Aorta (tissue), 5 donors: ENCODE measurements at places on chromosomes 13 and 19.
A peak's percentile ranks its signal among the peaks of the same experiment; 100 is the strongest.

DNA sequence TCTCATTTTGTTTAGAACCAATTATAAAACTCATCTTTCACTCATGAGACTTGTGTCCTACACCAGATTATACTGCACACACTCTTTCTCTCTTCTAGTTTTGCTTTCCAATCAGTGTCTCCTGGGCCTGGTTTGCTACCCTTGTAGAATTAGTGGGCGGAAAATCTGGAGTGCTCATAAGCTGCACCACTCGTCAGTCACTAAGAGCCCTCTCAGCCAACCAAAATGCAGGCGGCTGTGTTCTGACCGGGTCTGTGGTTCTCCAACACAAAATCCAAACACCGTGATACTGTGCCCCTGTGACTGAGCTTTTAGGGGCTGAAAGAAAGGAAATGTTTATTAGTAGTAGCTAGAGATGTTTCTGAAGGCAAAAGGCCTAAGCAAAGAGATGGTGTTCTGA is 83.7 kb upstream of the OBI1 start:
- DNase-seq: no peak

- DNase-seq: no peak
These were observed 227.6 kb downstream of the FGF9 start for GRCh38 chr13:21898459-21898858.

DNA sequence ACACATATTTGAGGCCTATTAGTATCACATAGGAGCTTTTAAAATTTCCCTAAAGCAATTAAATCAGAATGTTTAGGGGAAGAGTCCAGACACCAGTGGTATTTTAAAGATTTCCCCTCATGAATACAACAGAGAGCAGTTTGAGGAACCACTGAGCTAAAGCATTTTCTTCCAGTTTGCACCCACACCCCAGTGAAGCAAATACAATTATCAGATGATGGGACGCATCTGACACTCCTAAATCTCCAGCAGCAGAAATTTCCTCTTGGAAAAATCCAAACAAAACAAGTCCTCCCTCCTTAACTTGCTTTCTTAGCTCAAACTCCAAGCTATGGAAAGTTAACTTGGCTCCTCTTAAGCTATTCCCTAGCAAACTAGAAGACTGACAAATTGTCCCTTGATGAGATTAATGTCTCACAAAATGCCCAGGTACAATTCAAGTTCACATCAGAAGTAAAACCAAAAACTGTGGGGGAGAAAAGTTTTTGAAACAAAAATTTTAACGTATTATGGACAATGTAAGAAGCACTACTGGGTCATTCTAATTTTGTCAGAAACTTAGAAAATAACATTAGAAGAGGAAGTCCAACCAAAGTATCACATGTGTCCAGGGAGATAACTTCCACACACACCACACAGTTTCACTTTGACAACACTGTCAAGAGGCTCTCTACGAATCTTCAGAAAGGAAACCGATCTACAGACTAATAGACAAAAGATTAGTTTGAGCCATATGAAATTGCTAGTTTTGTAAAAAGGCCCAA is 74.1 kb downstream of the ABCC4 start:
- DNase-seq: no peak

DNA sequence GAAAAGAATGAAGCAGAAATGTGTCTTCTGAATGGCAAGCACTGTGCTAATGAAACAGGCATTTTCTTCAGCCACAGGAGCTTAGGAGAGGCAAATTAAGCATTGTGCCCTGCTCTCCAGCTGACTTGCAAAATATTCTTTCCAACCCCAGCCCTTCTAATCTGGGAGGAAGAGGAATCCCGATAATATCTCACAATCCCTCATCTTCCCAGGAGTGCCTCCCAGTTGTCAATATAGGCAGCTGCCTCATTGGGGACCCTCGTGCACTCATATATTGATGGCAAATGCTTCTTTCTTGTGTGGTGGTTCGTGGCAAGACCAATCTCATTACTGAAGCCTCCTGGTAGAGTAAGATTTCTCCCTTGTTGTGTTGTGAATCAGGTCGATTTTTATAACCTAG is 299.0 kb downstream of the COG6 start:
- DNase-seq: no peak

DNA sequence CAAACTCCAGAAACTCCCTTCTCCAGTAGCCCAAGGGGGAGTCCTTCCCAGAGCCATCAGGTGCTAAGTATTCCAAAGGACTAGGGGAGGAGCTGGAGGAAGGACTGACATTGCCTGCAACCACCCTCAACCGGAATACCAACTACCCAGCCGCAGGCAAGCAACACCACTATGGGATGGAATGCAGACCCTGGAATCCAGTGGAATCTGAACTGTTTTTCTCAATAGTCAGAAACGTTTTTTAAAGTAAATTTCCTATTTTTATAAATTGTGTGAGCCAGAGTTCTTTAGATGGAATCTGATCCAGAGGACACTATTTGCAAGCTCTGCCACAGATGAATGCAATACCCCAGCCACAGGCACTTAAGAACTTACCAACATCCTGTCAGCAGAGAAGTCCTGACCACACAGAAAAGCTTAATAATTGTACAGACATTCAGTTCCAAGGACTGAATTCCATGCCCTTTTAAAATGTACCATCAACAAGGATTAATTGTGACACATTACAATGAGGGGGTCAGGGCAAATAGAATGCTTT is 92.1 kb downstream of the USP12 start:
- no peak for DNase-seq

DNA sequence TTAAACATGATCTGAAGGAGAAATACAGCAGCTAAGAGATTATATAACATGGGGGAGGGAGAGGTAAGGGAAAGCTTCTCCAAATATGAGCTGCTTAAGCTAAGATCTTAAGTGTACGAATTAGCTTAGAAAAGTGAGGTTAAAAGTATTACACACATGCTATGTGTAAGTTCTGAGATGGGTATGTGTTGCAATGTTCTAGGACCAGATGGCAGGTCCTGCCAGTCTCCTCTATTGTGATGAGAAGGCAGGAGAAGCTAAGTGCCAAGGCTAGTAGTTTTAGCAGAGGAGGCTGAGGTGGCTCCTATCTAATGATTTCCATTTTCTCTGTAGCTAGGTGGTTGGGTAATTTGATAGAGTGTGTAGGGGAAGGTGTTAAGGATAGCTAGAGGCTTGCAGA is 57.6 kb downstream of the MICU2 start:
- DNase-seq: no peak

GRCh38 chr13:109572389-109572788 is 214.0 kb downstream of the IRS2 start:
- DNase-seq: no peak

- no peak for DNase-seq
These were observed at the start of gene LINGO3 for GRCh38 chr19:2308114-2308556. Gene LINGO3 (minus strand): TSS chr19:2308154. CDS start chr19:2291776, 16,378 bp downstream.

- no peak for DNase-seq
These were observed 8.1 kb upstream of the FCER2 start for GRCh38 chr19:7709932-7710460.

DNA sequence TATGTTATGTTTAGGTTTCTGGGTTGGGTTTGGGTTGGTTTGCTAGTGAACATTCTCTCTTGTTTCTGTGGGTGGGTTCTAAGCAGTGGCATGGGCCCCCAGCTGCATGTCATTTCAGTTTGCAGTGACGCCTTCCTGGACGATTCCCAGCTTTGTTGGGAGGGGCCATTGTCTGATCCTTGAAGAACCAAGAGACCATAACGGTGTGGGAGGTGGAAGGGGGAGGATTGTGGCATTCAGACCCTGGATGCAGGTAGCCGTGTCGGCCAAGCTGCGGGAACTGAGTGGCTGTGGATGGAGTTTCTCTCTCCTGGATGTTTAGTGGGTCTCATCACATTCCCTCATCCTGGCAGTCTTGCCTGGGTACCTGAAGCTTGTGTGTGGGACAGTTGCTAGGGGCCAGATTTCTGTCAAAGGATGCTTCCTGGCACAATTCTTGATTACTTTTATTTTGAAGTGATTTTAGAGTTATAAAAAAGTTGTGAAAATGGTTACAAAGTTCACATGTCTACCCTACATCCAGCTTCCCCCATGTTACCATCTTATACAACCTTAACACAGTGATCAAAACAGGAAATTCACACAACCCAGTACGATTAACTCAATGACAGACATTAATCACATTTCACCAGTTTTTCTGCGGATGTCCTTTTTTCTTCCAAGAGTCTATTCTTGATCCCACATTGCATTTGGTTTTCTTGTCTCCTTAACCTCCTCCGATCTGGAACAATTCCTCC is 123.8 kb downstream of the SIPA1L3 start:
- no peak for DNase-seq

DNA sequence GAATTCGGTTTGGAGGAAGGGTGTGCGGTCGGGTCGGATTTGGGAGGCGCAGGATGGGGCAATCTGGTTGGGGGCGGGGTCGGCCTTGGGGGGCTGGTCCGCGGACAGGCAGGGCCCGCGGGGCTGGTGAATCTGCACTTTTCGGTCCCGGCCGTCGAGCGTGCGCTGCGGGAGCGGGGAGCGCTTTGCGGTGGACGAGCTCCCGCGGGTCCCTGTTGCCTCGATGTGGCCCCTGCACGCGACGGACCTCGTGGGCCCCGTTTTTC is 11.9 kb downstream of the PEAK3 start:
- DNase-seq: peak; percentile 89

GRCh38 chr13:101307181-101307701 is 109.1 kb downstream of the NALCN start:
- DNase-seq: no peak

DNA sequence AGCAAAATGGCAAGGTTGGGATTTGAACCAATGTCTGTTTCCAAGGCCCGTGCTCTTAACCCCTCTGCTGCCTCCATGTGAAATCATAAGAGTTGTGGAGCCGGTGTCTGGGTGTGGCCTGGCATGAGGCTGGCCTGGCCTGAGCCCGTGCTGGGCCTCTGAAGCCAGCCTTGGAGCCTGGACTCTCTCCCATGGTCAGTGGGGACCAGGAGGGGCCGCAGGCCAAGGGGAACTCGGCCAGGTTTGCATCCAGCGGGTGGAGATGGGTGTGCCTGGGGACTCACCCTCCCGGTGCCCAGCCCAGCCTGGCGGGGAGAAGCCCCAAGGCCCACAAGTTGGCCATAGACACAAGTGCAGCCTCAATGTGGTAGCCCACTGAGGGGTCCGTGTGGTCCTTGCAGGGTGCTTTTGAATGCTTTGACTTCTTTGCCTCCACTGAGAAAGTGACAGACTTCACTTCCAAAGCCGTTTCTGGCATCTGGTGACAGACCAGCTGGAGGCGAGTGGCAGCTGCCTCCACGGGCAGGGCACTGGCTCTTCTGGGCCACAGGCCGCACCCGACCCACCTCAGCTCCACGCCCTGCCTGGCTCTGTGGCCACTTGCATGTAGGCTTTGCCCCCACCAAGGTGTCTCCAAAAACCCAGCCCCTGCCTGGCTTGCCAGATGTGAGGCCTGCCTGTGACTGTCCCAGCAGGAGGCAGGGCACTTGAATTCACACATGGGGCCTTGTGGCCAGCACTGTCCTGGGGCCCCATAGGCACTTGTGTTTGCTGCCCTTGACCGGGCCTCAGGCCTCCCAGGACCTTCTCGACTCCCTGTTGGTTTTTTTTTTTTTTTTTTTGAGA is 26.2 kb upstream of the NCCRP1 start:
- no peak for DNase-seq

GRCh38 chr19:18280247-18281081 is 958 bp downstream of the JUND start:
- peak; percentile 90 for DNase-seq

DNA sequence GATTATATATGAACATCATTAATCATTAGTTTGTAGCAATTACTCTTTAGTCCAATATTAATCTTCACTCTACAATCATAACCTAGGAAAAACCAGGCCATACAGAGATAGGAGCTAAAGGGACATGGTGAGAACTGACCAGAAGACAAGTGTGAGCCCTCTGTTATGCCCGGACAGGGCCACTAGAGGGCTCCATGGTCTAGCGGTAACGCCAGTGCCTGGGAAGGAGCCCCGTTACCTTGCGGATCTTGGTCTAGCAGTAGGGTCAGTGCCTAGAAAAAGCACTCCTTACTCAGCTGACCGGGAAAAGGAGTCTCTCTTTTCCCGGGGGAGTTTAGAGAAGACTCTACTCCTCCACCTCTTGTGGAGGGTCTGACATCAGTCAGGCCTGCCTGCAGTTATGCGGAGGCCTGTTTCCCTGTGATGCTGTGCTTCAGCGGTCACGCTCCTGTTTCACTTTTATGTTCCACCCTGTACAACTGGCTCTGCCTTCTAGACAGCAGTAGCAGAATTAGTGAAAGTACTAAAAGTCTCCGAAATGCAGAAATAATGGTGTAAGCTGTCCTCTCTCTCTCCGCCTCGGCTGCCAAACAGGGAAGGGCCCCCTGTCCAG is 13.8 kb downstream of the OR7D4 start:
- DNase-seq: peak; percentile 76
